ENCODE measurements at places on chromosomes 4 and X.

DNA sequence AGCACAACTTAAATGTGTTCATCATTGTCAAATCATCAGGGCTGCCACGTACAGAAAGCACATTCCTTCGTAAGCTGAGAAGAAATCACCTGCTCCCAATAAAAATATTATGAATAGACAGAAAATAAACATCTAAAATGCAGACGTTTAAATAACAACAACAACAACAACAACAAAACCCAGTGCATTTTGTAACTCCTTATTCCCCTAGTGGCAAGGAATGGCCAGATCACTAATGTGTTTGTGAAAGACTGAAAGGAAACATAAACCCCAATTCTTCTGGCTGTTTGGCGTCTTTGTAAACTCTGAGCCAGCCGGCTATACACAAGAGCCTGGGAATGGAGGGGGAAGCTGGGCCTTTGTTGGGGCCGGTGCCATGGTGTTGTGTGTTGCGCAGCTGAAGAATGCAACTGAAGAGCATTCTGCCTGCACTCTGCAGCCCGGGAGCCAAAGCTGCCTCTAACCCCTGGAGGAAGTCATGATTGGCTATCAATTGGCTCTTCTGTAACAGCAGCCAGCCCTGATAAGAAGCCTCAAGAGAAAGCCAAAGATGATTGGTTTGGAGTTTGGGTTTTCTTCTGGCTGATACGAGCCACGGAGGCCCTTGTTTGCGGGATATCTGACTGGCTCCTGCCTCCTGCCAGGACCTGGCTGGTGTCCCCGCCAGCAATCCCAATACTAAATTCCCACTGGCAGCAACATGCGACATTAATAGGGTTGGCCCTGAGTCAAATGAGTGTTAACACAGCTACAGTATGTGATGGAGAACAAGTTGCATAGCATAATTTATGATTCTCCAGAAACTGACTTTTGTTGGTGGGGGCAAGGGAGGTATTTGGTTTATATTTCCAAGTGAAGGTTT lies 89.7 kb upstream of the TFDP3 start:
- DNase-seq: no peak

DNA sequence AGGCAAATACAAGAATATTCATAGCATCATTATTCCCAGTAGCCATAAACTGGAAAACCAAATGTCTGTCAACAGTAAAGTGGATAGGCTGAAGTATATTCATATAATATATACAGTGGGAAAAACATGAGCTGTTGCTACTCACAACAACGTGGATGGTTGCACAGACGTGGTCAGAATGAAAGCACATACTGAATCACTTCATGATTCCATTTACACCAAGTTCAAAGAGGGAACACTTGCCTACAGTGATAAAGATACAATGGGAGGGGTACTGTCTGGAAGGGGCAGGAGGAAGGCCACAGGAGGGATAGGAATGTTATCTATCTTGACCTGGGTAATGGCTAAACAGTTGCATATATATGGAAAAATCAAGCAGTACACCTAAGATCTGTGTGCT lies 25.3 kb downstream of the APBB2 start:
- no peak for DNase-seq

- DNase-seq: no peak
Measured at GRCh38 chr4:67861513-67861912, 22.3 kb downstream of the TMPRSS11D start.

GRCh38 chr4:128225148-128225547 lies 62.5 kb downstream of the PGRMC2 start:
- no peak for DNase-seq

DNA sequence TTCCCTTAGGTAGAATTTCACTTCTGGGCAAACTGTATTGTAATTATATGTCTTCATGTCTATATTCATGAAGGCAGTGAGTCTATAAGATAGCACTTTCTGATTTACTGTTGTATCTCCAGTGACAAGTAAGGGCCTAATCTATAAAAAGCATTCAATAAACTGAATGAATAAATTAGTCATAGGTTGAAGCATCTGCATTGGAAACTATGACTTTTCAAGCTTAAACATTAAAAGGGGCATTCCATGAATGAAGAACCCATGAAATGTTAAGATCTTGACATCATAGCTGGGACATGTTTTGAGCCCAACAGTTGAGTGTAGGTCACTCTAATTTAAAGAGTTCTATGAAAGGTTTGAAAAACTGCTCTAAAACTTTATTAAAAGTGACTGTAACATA lies 159.3 kb upstream of the LCORL start:
- no peak for DNase-seq

DNA sequence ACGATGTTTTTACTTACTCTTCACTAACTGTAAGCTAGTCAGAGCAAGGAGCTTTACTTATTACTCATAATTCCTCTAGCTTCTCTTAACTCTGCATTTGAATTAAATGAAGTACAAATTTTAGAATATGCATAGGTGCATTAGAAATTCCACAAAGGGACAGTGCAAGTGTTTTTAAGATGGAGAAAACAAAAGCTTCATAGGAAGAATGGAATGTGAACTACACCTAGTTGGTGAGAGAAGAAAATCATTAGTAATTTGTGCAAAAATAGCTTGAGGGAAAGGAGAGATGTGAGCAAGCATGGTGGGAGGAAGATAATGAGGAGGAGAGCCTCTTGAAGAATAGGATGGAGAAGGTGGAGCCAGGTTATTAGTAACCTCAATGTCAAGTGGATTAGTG lies 77.5 kb upstream of the SMARCA5 start:
- DNase-seq: no peak

DNA sequence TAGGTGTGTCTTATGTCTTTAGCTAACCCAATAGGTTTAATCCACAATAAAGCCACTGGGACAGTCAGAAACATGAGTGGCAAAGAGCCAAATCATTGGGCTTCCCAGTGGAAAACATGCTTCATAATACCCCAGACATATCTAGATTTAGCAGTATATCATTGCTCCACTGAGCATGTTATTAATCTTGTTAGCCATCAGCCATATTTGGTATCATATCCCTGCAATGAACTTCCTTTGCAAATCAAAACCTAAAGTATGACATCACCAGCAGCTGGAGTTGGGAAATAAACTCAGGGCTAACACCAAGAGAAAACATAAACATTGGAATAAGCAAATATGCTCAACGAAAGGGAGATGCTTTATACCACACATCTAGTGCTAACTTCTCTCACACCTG lies 280.8 kb upstream of the NOCT start:
- DNase-seq: no peak

DNA sequence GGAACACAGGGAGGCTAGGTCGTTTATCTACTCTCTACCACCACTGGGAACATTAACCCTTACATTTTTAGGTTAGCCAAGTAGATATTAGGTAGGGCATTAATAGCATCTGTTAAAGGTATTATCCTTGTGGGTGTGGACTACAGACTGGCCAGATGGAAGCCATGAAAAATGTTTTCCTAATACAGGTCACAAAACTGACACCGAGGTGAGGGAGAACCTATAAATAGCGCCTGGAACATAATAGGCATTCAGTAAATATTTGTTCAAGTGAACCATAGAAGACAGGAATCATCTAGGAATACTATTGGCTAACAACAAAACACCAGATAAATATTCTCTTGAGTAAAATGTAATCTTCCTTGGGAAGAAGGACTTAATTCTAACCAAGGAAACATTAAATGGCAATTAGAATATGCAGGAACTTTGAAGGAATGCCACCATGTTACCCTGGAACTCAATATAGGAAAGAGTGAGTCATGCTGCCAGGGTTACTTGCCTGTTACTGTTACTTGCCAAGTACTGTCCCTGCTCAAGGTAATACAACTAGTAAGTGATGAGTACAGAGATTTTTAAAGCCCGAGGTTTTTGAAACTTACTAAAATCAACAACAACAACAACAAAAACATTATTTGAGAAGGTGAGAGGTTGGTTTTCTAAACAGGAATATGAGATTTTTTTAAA lies 79.0 kb downstream of the SOX3 start:
- no peak for DNase-seq

DNA sequence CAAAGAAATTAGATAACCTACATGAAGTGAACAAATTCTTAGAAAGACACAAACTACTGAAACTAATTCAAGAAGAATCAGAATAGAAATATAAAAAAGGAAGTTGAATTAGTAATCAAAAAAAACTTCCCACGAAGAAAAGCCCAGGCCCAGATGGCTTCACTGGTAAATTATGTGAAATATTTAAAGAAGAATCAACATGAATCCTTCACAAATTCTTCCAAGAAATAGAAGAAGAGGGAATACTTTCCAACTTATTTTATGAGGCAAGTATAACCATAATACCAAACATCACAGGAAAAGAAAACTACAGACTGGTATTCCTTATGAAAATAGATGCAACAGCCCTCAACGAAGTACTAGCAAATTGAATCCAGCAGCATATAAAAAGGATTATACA lies 30.7 kb downstream of the MOSPD2 start:
- no peak for DNase-seq

- no peak for DNase-seq
Measured at GRCh38 chr4:122453384-122453995, 3.0 kb downstream of the IL2 start.

DNA sequence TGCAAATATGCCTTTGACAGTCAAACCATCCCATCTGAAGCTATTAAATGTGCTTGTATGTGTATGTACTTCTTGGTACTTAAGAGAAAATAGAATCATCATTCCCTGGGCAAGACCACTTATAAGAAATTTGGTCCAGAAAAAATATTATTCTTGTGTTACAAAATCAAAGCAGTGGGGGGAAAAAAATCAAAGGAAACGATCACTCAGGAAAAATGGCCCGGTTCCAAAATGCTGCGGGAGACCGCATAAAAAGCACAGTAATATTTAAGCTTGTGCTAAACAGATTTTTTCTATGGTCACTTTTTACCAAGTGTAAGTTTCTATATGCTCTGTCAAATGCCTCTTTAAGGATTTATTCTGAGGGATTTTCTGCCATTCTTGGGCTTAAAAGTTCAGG lies 36.1 kb downstream of the RAI2 start:
- no peak for DNase-seq

Measured in stimulated activated CD8-positive, alpha-beta memory T cell treated with anti-CD3 and anti-CD28 coated beads, Interleukin-15, amount 100 ng/mL, for 24 hours (primary cell).